Uterus (tissue), 4 donors: ENCODE measurements at places on chromosomes 13 and 19.

- DNase-seq: no peak
Measured at GRCh38 chr13:45082964-45083363, 37.3 kb upstream of the GTF2F2 start.

- peak; percentile 44 for DNase-seq
Measured at GRCh38 chr13:104571161-104571892, 1505.1 kb upstream of the SLC10A2 start.

- no peak for DNase-seq
Measured at GRCh38 chr13:87671031-87671752, at the start of gene SLITRK5. Gene SLITRK5 (plus strand): TSS chr13:87671371. CDS start chr13:87675389, 4,018 bp downstream.

DNA sequence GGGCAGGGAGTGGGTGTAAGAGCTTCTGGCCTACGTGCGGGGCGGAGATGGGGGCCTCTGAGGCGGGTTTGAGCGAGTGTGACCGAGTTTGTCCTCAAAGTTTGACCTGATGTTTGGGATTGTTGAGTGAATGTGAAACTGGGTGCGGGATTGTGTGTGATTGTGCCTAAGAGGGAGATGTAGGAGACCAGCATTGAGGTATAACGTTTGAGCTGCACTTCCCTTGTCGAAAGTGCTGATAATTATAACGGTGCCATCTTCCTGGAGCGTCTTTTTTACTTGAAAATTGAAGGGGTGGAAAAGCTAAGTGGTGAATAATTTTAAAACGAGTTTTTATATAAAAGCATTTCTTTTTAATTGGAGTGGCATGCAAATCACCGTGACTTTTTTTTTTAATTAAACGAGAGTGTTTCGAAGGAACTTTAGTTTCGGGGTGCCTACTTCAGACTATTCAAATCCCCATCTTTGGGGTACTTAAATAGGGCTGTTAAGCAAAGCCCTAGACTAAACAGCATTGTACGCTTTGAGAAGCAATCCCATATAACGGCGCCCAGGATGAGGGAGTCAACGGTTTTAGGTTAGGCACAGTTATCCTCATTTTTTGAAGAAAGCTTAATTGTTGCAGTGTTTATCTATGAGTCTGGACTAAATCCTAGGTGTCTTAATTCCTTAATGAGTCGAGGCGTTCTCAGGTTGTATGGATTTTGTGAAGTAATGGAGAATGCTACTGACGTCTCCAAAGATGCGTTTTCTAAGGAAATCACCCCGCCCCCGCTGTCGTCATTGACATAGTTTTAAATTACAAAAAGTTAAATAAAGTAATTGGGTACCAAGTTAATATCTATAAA, 594 bp downstream of the ZNF146 start:
- DNase-seq: no peak

DNA sequence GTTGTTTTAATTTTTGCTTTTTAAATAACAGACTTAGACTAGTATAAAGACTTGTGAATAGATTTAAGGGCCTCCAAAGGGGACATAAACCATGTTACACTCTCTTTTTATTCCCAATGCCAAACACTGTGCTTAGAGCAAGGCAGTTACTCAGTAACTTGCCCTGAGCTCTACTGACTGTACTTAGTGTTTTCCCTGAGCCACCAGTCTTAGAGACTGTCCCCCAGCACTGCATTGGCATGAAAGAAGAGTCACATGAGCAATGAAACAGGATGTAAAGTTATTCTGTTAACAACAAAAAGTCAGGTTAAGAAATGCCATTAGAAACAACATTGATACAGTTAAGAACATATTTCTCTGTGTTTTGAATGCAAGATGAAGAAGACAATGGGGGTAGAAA, 187.9 kb downstream of the TBC1D4 start:
- DNase-seq: no peak
